CD8-positive, alpha-beta memory T cell (primary cell): ENCODE measurements at places on chromosomes 6 and 20. TPM values are rescaled to one million over a fixed set of nuclear protein-coding genes. Genes with fewer than 3 reads are reported as not detected.

GRCh38 chr6:123276546-123276980 lies 280.5 kb downstream of the CLVS2 start:
- DNase-seq = no peak

- no peak for DNase-seq
Observed at GRCh38 chr6:169806701-169807100, 55.3 kb downstream of the ERMARD start.

Gene SGK2
- total RNA-seq = 0.24 TPM

DNA sequence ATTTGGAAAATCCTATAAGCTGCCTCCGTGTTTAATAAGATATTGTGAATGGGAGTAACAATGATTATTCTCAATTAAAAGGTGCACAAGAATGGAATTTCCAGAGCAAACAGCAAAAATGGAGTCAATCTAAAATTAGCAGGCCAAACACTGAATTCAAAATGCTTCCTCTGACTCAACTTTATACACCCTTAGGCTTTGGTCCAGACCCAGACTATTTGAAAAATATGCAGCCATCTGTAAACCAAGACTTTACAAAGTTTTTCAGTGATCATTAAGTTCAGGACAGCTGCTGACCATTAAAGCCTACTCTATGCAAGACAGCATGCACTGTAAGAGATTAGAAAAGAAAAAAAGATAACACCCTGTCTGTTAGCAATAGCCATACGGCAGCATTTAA lies 39.4 kb upstream of the CCN6 start:
- DNase-seq = no peak

Gene REM1
- total RNA-seq = not detected

GRCh38 chr20:5570452-5570851 lies 179.7 kb upstream of the SHLD1 start:
- DNase-seq = no peak

Gene TBC1D32
- total RNA-seq = 6.6 TPM

Gene BMP7
- total RNA-seq = not detected

Gene TIAM2
- 31.1 TPM for total RNA-seq

- DNase-seq = no peak
Observed at GRCh38 chr6:160221423-160221822, 37.2 kb downstream of the SLC22A2 start.

DNA sequence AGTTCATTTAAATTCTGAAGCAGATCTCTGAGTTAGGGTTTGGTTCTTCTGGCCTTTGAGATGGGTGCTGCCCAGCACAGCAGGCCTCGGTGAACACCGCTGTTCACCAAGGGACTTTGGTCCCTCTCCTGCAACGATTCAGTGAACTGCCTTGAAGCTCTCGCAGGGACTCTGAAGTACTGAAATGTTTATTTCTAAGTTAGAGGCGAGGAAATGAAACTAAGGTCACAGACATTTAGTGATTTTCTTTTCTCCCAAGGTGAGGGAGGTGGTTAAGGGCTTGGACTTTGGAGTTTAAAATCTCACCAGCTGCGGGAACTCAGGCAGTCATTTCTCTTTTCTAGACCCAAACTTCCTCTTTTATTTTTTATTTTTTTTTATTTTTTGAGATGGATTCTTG lies 26.2 kb downstream of the E2F3 start:
- no peak for DNase-seq

GRCh38 chr20:1900321-1900801 lies 5.2 kb downstream of the SIRPA start:
- DNase-seq = no peak

Gene PGC
- total RNA-seq = not detected

GRCh38 chr6:52373151-52373690 lies 11.3 kb downstream of the PAQR8 start:
- no peak for DNase-seq

Gene C4A
- 3.3 TPM for total RNA-seq

- no peak for DNase-seq
Observed at GRCh38 chr6:4413073-4413472, 277.7 kb upstream of the ECI2 start.

- DNase-seq = no peak
Observed at GRCh38 chr6:170293341-170294231, 2.7 kb upstream of the DLL1 start.

GRCh38 chr6:11917951-11918738 lies 94.0 kb upstream of the HIVEP1 start:
- no peak for DNase-seq

GRCh38 chr6:56279331-56280080 lies 32.1 kb upstream of the COL21A1 start:
- DNase-seq = no peak

Gene VWA7
- total RNA-seq = 1.4 TPM

Gene DNMT3B
- total RNA-seq = 1.4 TPM

- DNase-seq = no peak
Observed at GRCh38 chr6:71287038-71287437, 1.6 kb upstream of the OGFRL1 start.

Gene PPIL1
- 68.8 TPM for total RNA-seq

DNA sequence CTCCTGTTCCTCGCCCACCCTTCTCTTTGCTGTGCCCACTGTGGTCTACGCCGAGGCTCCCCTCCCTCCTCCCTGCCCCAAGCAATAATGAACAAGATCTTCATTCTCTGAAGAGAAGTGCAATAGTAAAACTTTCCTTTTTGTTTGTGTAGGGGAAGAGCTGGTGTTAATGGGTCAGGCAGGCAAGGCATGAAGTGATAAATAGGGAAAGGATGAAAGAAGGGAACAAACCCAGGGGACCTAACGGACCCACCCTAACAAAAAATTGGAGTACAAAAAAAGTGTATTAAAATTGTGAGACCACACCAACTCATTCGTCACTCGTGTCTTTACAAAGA lies 66.9 kb downstream of the ZBTB2 start:
- DNase-seq = no peak

GRCh38 chr6:38027685-38028373 lies 208.3 kb downstream of the ZFAND3 start:
- DNase-seq = no peak

GRCh38 chr6:12598919-12599318 lies 117.6 kb upstream of the PHACTR1 start:
- no peak for DNase-seq

Gene PTK6
- 0.18 TPM for total RNA-seq

GRCh38 chr6:169409742-169410312 lies 156.2 kb upstream of the THBS2 start:
- no peak for DNase-seq

DNA sequence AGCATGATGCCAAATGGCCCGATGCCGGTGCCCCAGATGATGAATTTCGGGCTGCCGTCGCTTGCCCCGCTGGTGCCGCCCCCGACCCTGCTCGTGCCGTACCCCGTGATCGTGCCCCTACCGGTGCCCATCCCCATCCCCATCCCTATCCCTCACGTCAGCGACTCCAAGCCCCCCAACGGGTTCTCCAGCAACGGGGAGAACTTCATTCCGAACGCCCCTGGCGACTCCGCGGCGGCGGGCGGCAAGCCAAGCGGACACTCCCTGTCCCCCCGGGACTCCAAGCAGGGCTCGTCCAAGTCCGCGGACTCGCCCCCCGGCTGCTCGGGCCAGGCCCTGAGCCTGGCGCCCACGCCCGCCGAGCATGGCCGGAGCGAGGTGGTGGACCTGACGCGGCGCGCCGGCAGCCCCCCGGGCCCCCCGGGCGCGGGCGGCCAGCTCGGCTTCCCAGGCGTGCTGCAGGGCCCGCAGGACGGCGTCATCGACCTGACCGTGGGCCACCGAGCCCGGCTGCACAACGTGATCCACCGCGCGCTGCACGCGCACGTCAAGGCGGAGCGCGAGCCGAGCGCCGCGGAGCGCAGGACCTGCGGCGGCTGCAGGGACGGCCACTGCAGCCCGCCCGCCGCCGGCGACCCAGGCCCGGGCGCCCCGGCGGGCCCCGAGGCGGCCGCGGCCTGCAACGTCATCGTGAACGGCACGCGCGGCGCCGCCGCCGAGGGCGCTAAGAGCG lies 144.6 kb downstream of the SOBP start:
- no peak for DNase-seq

- DNase-seq = no peak
Observed at GRCh38 chr6:163038317-163038716, 310.5 kb downstream of the PACRG start.

- no peak for DNase-seq
Observed at GRCh38 chr6:31791324-31792089, 4.0 kb downstream of the VARS1 start.

DNA sequence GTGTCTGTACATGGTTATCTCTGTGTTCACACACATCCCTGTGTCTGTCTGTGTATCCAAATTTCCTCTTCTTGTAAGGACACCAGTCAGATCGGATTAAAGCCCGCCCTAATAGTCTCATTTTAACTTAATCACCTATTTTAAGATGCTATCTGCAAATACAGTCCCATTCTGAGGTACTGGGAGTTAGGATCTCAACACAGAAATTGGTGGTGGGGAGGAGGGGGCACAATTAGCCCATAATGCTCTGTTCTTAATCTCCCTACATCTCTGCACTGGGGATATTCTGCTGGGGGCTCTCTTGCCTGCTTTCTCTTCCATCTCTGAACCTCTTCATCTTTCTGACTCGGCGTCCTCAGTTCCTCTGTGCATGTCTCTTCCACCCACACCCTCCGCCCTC lies 320.7 kb downstream of the CDC5L start:
- no peak for DNase-seq

GRCh38 chr6:44404022-44404714 lies 16.7 kb downstream of the CDC5L start:
- DNase-seq = no peak

Gene NKX2-2
- total RNA-seq = not detected

GRCh38 chr6:168526841-168527281 lies 85.9 kb downstream of the SMOC2 start:
- DNase-seq = no peak

DNA sequence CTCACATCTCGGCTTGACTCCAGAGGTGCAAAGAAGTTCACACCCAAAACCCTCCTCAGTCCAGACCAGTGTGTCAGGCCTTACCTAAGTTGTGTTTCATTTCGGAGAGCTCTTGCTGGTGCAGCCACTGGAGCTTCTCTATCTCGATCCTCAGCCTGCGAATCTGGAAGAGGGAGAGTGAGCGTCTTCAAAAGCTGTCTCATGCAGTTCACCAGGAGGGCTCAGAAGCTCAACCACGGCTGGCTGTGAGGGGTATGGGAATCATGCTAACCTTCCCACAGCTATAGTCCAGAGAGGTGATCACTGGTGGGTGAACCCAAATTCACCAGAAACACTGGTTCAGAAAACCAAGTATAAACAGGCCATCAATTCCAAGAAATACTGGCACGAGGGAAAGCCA lies 129.4 kb downstream of the ZMYND8 start:
- DNase-seq = no peak

- DNase-seq = no peak
Observed at GRCh38 chr20:37309936-37310590, 20.6 kb downstream of the MANBAL start.

- DNase-seq = no peak
Observed at GRCh38 chr20:60139663-60140446, 181.6 kb downstream of the CDH26 start.

Gene IL20RA
- total RNA-seq = not detected

DNA sequence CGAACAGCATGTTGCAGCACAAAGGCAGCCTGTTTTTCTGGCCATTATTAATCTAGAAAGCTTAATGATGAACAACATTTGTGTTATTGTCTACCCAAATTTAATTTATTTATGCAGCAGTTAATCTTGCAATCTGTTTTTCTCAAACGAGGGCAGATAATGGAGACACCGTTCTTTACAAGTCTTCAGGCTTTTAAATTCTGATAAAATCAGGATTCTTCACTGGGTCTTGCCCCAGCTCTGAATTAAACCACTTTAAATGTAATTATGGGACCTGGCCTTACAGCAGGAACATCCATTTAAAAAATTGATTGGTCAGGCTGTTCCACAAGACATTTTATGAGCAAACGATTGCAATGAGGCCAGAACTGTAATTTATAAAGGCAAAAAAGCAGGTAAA lies 26.5 kb upstream of the INSM1 start:
- no peak for DNase-seq

Gene AURKA
- total RNA-seq = 50.8 TPM

DNA sequence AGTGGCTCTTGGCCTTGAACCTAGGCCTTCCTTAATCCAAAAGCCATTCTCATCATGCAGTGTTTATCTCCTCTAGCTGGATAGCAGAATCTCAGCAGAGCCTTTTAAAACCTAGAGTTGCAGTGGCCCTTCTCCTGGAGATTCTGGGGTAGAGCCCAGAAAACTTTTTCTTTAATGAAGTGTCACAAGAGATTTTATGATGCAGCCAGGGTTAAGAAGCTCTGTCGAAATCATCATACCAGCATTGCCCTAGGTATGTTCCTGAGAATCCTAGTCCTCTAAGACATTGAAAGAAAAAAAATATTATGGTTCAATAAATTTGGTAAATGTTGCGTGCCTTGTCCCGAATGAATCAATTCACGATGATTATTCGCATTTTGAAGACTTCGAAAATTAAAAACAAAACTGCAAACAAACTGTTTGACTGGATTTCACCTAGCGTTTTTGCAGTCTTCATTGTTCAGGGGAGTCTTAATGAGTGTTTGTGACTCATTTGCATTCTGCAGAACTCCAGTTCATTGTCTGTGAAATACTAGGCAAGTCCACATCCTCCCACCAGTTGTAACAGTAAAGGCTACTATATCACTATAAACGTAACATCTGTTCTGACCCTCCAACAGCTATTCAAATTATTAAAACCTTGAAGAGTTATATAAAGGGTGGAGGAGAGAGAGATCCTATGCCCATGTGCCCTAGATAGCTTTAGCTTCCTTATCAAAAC lies 198.6 kb downstream of the UST start:
- no peak for DNase-seq

Gene LAMA4
- not detected for total RNA-seq

Gene RIMS4
- not detected for total RNA-seq

GRCh38 chr20:54256202-54256601 lies 48.3 kb downstream of the PFDN4 start:
- DNase-seq = no peak
